Jurkat, Clone E6-1 (cell line): ENCODE measurements at places on chromosomes 2 and 18.
A peak's percentile ranks its signal among the peaks of the same experiment; 100 is the strongest.

DNA sequence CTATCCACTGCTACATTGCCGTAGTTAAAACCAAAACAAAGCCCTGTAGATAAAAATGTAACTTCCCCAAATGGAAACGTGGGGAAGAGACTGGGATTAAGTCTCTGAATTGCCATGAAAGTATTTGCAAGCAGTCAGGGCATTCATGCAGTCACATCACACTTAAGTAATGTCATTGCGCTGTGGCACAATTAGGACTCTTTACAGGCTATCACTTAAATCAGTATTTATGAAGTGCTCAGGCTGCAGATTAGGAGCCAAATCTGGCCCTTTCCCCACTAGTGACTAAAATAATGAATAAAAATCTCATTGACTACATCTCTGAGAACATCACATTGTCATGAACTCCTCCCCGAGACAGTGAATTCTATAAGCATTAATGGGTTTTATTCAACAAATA, 300.9 kb downstream of the ICOS start:
- no peak for DNase-seq

GRCh38 chr2:100957996-100958653, 44.0 kb upstream of the RPL31 start:
- no peak for DNase-seq

- DNase-seq = no peak
Observed at GRCh38 chr18:55768255-55768654, 180.3 kb upstream of the TCF4 start.

- no peak for DNase-seq
Observed at GRCh38 chr18:77651441-77651840, 401.8 kb downstream of the GALR1 start.

DNA sequence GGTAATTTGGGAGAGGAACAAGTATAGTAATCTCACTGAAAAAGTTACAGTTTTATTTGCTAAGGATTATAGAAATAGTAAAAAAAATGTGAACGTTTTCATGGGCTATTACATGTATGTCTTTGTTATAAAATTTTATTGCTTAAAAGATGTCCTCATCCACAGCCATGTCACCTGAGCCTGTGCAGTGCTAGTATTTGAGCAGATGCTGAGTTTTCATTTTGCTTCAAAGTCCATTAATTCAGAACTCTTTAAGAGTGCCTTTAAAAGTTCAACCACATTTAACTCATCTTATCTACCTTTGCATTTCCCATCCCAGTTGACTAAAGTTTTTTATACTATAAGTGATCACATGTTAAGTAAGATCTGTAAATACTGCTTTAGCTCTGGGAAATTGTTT, 52.6 kb downstream of the DPP10 start:
- DNase-seq = no peak

- DNase-seq = no peak
Observed at GRCh38 chr2:21700644-21701043, 576.9 kb downstream of the TDRD15 start.

- DNase-seq = no peak
Observed at GRCh38 chr2:2271469-2271941, 59.6 kb downstream of the MYT1L start.

DNA sequence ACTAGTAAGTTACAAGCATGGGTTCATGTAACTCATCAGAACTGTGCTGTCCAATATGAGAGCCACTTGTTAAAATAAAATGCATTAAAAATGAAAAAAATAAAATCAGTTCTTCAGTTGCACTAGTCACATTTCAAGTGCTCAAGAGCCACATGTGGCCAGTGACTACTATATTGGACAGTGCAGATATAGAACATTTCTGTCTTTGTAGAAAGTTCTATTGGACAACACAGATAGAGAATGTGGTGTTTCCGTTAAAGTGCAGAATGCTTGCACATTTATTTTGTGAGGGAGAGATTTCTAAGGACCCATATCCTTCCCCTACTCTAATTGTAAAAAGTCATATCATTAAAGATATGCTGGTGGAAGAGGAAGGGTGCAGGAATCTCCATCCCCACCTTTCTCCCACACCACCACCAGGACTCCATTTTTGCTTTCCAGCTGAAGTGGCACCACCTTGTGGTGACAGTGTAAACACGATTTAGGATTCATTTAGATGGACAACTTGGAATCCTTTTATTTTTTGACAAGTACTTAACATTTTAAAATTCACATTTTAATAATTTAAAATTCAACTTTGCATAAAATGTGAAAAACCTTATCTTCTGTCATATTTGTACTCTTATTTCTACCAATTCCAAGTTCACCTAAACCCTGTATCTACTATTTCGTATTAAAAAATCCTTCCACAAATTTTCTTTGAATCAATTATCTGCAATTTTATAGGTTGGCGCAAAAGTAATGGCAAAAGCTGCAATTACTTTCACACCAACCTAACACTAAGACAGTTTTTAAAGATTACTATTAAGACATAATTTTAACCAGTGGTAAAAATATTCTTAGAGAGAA, 9.4 kb upstream of the CD302 start:
- peak; percentile 32 for DNase-seq

DNA sequence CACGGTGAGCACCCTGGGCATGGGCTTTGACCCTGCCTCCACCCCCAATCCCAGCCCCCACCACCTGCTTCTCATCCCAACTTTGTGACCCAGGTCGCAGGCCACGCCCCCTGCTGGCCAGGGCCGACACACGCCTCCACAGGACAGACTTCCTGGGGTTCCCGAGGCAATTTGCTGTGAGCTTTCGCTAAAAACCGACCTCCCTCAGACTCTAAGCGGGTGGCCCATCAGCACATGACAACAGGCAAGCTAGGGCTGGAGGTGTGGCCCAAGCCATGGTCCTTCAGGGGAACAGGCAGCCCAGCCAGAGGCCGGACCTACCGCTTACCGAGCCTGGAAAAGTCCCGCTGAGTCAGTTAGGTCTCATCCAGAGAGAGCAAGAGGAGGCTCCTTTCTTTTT, 31.9 kb downstream of the C1QL2 start:
- DNase-seq = peak; percentile 15

DNA sequence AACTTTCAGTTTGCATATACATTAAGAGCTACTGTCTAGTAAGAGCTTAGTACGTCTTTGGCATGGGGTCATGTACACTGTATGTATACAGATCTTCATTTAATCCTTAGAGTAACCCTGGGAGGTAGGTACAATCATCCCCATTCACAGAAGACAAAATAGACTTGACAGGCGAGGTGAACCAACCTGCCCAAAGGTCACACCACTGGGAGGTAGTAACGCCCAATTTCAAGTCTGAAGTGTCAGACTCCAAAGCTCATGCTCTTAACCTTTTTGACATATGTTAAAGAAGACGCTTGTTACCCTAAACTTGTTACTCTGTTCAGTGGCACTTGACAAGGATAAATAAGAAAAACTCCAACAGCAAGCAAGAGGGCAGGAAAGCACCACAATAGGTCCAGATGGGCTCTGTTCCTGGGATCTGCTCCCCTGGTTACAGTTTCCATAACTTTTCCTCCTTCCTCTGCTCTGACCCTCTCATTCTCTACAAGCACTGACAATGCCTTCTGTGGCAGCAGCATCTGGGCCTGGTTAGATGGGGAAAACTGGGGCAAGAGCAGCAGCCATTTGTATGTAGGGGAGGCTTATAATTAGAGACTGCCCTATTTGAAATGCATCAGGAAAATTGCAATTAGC, 64.7 kb upstream of the SERTAD2 start:
- no peak for DNase-seq

DNA sequence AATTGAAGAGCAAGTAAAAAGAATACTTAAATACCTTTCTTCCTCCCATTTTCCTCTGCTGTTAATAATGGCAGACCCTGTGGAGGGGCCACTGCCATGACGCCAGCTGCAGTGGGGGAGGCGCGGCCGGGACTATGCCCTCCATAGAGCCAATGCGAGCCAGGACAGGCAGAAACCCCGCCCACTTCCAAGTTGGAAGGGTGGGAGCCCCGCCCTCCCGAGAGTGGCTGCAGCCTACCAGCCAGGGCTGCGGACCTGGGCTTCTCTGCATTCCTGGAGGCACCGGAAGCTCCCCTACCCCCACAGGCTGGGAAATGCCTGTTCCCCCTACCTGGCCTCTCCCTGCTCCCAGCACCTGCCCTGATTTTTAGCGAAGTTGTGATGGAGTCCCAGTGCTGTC, 439.4 kb upstream of the CDH19 start:
- DNase-seq = no peak

- DNase-seq = no peak
Observed at GRCh38 chr2:46825231-46825938, 90.2 kb downstream of the MCFD2 start.

DNA sequence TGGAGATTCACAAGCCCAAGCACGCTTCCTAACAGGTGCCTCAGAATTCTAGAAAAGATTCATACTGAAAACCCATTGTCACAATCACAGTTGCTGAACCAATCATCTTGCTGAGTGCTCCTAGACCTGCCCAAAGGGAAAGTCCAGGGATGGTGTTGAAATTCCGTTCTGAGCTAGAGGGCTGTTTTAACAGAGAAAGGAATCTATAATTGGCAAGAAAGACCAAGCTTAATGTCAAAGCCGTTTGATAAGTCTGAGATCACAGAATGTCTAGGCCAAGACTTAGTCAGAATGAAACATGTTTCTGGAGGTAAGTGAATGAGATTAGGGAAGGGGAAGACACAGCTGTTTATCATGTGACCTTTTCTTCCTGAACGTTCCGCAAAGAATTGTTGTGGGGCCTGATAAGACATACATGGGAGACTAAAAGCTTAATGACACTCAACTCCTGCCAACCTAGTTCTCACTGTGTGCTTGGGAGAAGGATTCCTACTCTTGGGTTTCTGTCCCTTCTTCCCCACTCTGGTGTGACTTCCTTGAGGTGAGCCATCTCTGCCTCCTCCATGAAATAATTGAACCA, 27.5 kb downstream of the PMAIP1 start:
- no peak for DNase-seq

DNA sequence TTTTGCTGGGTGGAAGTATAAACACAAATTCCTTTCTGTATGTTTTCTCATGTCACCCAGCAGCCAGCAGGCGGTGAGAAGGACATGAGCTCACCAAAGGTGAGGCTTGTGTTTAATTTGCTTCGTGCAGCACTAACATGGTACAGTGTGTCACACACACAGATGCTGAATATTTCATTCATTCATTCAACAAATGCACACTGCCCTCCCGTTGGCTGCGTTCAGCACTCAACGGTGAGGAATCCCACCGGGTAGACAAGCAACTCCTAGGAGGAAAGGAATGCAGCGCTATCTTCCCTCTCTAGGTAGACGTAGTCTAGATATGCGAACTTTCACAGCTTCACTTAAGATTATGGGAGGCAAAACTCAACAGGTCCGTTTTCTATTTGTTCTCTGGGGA, 85.1 kb downstream of the LONRF2 start:
- DNase-seq = peak; percentile 46

DNA sequence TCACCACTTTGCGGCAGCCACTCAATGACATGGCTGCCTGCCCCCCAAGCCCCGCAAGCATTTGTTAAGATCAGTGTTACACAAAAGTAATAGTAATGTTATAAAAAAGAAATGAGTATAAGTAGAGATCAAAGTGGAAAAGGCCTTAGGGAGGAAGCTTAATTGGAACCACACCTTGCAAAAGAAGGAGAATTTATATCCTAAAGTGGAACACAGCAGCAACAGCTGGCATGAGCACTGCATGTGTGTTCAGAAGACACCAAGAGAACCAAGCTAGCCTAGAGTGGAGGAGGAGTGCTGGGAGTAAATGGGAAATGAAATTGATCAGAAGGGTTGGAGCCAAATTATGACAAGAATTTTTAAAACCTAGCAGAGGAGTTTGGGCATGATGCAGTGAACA, 73.1 kb upstream of the STK17B start:
- no peak for DNase-seq

DNA sequence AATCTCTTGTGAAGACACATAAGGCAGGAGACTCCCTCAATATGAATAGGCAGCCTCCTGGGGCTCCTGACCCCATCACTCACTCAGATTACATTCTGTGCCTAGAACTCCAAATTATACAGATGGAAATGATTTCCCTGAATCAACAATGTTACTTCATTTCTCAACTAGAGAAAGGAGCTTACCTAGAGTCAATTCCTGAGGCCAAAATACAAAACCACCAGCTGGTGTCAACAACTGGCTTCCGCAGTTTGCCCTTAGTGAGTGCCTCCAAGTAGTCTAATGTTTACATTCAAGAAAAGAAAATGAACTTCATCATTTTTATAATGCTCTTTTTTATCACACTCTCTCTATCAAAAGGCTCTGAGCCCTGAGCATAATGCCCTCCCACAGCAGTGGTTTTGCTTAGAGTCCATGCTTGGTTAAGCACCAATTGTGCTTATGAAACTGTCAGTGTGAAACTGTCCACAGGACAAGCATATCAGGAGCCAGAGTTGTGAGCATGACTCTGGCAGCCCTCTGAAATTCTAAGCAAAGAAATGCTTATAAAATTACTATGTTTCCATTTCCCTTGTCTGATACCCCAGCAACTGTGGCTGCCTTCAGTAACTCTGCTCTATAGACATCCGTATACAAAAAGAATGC, 305.7 kb upstream of the PKDCC start:
- DNase-seq = no peak

DNA sequence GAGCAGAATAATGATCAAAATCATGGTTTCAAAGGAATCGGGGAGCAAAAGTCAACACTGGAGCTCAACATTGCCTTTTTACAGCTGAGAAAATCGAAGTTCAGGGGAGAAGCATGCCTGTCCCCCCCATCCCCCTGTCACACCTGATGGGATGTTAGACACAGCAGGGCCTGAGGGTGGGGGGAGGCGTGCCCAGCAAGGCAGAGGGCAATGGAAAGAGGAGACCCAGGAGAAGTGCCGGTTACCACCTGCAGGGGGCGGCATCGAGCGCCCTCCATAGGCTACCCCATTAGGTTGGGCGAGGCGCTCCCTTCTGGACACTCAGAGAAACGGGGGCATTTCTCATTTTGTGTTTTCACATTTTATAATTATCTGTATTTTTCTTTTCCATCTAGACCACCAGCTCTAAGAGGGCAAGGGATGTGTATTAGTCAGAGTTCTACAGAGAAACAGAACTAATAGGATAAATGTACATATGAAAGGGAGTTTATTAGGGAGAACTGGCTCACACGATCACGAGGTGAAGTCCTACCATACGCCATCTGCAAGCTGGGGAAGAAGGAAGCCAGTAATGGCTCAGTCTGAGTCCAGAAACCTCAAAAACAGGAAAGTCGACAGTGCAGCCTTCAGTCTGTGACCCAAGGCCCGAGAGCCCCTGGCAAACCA, 271.3 kb downstream of the LRATD1 start:
- DNase-seq = peak; percentile 66

GRCh38 chr2:27628767-27629709, at the start of the genes CCDC121 and GPN1:
Gene CCDC121, minus strand, starts transcription at chr2:27629012. Its CDS starts 1,213 bp downstream, at chr2:27627799.
Gene GPN1, plus strand, starts transcription at chr2:27629050. Its CDS starts 9 bp downstream, at chr2:27629059.
- peak; percentile 91 for DNase-seq

- DNase-seq = peak; percentile 28
Observed at GRCh38 chr2:179936654-179937053, 70.4 kb downstream of the CWC22 start.
